ENCODE measurements at places on chromosomes 4 and X.

DNA sequence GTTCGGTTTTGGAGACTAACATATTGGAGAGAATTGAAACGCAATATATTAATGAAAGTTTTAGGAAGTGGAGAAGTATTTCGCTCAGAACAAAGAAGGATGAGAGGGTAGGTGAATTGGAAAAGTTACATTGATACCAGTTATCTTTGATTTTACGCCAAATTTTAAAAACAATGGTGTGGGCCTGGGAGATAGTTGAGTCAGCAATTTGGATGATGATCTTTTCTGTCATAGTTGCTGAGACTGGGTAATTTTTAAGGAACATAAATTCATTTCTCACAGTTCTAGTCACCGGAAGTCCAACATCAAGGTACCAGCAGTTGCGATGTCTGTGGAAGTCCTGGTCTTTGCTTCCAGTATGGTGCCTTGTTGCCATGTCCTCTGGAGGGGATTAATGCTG is 644.8 kb upstream of the LCORL start:
- no peak for DNase-seq

DNA sequence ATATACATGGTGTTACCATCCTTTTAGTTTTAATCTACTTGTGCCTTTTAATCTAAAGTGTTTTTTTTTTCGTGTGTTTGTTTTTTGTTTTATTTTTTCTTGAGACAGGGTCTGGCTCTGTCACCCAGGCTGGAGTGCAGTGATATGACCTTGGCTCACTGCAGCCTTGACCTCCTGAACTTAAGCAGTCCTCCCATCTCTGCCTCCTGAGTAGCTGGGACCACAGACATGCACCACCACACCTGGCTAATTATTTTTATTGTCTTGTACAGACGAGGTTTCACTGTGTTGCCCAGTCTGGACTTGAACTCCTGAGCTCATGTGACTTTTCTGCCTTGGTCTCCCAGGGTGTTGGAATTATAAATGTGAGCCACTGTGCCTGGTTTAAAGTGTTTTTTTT is 33.1 kb downstream of the BMP2K start:
- no peak for DNase-seq

- no peak for DNase-seq
These were observed 184.4 kb downstream of the DCLK2 start for GRCh38 chr4:150262611-150263010.

GRCh38 chrX:74922922-74923543 is 2.2 kb downstream of the NEXMIF start:
- DNase-seq = no peak

DNA sequence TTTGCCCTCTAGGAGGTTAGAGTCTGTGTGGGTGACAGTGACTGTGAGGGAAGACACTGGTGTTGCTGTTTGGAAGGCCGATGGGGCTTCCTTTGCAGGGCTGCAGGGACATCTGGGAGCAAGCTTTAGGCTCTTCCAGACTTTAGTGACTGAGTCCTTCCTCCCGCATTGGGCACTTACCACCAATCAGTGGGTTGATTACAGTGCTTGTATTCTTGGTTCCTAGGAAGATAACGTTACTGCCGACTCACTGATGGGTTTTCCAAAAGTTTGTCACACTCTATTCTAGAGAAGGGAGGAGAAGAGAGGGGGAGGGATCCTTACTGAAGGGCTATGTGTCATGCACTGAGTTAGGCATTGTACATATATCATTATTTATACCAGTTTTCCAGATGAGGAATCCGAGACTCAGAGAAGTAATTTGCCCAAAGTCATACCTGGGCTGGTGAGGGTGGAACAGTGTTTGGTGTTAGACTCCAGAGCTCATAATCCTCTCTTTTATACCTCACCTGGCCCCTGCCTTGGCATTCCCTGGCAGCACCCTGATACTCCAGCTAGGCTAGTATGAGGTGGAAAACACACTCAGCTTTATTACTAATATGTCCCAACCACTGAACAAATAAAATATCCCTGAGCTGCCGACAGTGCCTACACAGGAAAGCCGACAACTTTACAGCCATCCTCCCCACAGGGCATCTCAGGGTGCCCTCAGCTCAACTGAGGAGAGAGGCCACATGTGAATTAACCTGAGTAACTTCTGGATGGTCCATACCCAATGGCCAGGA is 3.8 kb downstream of the CHST7 start:
- DNase-seq = no peak
